Activated effector memory CD4-positive, alpha-beta T cell treated with Interleukin-2 at 50 U/mL for 16 hours (primary cell): ENCODE measurements at places on chromosomes 1 and 21.

DNA sequence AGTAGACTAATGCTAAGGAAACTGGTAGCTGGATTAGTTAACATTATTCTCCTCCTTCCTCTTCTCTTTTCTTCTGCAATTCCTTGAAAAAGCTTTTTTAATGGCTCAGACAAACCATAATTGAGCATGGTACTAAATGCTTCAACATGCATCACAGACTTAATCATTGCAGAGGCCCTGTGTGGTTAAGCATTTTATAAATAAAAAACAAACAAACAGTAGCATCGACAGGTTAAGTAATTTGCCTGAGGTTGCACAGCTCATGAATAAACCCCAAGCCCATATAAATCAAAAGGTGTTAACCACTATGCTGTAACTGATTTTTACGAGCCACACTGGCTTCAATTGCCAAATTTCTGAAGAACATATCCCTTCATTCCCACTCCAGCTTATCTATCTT lies 462.1 kb downstream of the LMO4 start:
- DNase-seq = no peak

DNA sequence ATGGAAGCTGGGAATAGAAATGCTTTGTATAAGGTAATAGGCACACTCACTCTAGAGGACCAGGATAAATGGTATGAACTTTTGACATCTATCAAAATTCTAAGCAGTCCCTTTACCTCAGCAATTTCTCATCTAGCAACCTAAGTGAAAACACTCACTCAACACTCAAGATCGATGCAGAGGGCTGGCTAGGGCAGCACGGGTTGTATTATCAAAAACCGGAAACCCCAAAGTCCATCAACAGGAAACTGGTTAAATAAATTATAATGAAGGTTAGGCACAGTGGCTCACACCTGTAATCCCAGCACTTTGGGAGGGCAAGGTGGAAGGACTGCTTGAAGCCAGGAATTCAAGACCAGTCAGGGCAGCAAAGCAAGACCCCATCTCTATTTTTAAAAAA lies 9.4 kb downstream of the USP48 start:
- no peak for DNase-seq

DNA sequence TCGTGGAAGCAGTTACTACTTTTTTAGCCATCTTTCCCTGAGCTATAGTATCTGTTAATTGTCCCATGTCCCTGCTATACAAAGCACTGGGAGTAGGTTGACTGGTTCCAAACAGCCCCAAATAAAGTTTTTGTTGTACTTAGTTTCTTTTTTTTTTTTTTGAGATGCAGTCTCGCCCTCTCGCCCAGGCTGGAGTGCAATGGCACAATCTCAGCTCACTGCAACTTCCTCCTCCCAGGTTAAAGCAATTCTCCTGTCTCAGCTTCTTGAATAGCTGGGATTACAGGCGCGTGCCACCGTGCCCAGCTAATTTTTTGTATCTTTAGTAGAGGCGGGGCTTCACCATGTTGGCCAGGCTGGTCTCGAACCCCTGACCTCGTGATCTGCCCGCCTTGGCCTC lies 3.3 kb downstream of the NCSTN start:
- DNase-seq = no peak

DNA sequence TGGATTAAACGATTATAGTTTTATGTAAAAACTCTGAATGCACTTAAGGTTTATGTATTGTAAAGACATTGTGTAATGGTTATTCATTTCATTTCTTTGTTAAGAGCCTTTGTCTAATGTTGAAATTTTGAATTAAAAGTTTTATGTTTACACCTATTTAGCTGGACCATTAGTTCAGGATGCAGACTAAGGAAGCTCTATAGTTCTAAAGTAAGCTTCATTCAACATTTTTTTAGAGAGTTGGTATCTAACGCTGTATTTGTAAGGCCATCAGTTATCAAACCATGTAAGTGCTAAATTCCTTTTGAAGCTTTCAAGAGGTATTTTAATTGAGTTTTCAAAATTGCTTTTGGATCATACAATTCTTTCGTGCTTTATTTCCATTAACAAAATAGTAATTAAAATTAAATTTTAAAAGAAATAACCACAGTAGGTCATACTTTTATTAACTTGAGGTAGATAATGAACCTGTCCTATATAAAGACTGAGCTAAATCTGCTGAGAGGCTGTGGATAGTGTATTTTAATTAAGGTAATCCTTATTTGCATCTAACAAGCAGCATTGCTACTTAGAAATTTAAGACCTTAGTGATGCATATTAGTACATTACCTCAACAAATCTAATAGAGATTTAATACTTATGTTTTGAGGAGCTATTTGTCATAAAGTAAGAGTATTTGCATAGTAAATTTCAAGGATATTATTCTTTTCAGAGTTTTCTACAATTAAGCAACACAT lies 47.9 kb downstream of the RWDD3 start:
- no peak for DNase-seq
